ENCODE measurements at places on chromosomes 1 and 21.

DNA sequence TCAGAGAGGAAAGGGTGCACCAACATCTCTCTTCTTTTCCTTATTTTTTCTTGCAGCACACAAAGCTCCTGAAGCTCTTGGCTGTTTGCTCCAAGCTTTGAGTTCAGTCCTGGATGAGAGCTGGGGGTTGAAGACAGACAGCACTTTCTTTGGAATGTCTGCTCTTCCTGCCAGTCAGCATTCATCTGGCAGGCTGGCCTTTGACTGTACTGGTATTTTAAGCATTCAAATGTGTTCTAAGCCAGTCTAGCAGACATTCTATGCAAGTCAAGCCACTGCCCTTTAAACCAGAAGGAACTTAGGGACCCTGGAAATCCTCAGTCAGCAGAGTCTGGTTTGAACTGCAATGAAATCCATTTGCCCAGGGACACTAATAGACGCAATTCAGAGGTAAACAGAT lies 45.0 kb downstream of the XCL1 start:
- no peak for DNase-seq

GRCh38 chr21:36135391-36136102 lies 668 bp downstream of the CBR3 start:
- DNase-seq = peak; percentile 66

DNA sequence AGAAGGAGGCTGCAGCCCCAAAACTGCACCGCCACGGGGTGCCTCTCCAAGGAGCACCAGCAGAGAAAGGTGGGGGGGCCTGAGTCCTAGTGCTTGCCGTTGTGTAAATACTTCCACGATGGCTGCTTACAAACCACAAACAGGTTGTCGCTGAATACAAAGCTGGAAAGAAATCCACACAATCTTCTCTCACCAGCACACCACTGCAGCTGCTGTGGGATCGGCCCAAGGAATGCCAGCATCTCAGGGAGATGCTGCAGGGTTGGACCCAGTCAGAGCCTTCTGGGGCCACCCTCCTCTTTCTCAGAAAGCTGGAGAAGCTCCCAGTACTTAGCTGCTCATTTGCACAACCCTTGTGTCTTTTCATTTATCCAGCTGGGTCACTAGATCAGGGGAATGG lies 3.0 kb upstream of the S100A14 start:
- DNase-seq = no peak

- no peak for DNase-seq
Observed at GRCh38 chr1:37449936-37450335, 24.4 kb upstream of the ZC3H12A start.

GRCh38 chr1:61124696-61125095 lies 42.3 kb downstream of the NFIA start:
- no peak for DNase-seq

GRCh38 chr1:167196166-167196565 lies 24.5 kb upstream of the POU2F1 start:
- no peak for DNase-seq

DNA sequence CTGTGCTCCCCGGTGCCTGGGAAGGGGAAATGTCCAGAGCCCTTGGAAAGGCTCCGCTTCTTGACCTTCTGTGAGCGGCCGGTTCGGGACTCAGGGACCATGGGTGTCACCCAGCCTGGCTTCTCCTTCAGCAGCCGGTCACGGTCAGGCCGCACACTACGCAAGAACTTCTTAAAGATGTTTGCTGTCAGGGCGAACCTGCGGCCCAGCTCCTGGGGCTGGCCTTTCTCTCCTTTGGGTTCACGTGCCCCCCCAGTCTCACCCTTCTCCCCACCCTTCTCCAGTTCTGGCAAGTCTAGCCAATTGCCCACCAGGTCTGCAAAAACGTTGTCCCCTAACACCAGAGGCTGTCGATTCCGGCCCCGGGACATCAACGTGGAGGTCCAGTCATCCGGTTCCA lies 12.1 kb downstream of the INKA2 start:
- DNase-seq = no peak

- DNase-seq = no peak
Observed at GRCh38 chr1:85085417-85085816, 37.1 kb upstream of the MCOLN3 start.

DNA sequence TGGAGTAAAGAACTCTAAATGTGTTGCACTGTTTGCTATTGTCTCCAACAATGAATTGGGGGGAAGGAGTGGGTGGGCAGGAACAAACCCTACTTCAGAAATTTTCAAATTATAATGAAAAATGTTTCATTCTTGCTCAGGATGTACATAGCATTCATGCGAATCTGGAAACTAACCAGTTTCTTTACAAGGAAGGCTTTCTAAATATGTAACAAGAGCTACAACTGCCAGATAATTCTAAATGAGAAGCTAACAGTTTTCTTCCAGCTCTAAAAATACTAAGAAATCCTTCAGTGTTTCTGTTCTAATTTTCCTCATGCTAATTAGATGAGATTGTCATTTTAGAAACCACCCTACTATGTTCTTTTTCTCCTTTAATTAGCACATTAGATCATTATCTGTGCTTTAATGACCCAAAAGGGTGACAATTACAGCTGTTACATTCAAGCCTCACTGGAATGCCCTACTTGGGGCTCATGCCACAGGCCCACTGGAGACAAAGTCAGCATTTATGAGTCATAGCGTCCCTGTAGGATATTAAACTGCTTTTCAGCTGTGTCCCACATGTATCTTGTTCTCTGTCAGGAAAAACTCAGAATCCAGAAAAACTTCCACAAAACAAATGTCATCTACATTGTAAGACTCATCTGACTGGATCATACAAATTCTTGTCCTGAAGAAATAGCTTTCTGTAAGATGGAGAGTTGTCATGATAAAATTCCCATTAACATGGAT lies 804.6 kb upstream of the CXADR start:
- DNase-seq = no peak

DNA sequence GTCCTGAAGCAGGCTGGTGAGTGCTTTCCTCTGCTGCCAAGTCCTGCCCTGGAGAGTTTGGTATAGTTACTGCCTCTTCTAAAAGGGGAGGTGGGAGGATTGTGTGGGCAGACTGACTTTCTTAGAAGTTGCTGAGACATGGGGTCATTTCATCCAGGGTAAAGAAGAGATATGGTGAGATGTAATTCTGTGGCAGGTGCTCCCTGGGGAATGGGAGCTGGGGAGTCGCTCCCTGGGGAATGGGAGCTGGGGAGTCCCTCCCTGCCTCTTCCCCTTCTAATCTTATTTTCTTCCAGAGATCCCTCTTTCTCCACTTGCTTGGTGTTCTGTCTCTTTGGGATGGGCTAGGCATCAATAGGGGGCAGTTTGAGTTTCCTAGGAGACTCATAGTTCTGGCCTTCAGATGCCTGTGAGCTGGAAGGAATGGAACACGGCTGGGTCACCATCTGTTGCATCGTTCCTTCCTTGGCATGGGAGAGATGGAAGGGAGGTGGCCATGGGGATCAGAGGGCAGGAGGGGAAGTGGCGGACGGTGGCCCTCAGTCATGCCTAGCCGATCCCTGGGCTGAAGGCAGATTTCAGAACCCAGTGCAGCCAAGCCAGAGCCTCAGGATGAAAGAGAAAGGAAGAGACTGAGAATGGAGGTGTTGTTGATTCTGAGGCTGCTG lies 59.0 kb downstream of the NFASC start:
- DNase-seq = no peak

GRCh38 chr21:30468900-30469714 lies 11.1 kb downstream of the KRTAP19-1 start:
- DNase-seq = no peak

GRCh38 chr1:7753641-7754040 lies 17.5 kb upstream of the VAMP3 start:
- no peak for DNase-seq

- DNase-seq = no peak
Observed at GRCh38 chr21:16473988-16474387, 744.2 kb downstream of the USP25 start.

DNA sequence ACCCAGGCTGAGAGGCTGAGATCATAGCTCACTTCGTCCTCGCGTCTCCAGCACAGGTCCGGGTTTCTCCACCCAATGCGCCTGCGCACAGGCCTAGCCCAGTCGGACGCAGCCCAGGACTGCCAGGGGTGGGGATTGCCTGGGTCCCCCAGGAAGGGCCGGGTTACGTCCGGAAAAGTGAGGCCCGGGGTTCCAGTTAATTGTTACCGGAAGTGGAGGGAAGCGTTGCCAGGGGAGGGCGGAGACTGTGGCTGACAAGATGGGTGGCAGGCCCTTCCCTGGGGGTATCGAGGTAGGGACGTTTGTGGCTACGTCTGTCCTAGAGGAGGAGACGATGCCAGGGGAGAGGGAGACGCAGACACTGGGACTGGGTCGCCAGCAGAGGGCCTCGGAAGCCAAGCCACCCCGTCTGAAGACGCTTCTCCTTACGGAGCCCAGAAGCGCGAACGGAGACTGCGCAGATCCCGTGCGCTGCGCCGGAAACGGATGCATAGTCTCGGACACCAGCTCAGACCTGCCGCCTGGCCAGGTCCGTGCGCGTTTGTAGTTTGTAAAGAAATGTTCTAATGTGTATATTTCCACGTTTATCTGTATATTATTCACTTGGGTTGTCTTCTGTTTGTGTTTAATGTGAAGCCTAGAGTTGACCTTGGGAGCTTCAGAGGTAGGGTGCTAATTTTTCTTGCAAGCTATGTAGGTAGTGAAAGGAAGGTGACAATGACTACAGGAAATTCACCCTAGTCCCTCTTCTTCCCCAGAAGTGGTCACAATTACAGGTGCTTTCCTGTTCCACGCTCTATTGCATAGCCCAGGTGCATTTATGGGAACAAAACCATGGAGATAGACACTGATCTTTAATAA lies 7.3 kb downstream of the RSRP1 start:
- DNase-seq = peak; percentile 69

- no peak for DNase-seq
Observed at GRCh38 chr1:29349871-29350491, 113.7 kb downstream of the PTPRU start.

- no peak for DNase-seq
Observed at GRCh38 chr1:78553859-78554258, 63.1 kb downstream of the PTGFR start.

DNA sequence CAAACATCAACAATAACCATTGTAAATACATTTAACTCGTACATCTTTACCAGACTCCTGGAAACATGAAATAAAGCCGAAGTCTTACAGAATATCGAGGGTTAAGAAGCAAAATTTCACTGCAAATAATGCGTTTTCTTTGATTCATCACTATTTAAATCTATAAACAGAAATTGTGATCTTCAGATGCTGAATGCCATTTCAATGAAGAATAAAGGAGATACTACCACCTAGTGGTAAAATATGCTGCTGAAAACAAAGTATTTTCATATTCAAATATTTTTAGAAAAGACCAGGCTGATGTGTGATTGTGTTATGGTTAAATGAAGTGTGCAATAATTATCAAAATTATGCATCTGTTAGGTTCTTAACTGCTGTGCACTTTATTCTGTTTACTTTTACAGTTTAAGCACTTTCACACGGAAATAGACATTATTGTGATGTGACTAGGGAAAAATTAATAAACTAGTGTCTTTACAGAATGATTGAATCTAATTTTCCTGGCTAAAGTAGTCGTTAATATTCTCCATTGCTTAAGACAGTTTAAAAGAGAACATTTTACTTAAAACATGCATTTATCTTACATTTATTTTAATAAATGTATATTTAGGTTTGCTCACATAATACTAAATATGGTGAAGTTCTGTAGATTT lies 1093.1 kb downstream of the MRPL39 start:
- DNase-seq = no peak

GRCh38 chr1:60983701-60984061 lies 98.7 kb upstream of the NFIA start:
- DNase-seq = no peak

DNA sequence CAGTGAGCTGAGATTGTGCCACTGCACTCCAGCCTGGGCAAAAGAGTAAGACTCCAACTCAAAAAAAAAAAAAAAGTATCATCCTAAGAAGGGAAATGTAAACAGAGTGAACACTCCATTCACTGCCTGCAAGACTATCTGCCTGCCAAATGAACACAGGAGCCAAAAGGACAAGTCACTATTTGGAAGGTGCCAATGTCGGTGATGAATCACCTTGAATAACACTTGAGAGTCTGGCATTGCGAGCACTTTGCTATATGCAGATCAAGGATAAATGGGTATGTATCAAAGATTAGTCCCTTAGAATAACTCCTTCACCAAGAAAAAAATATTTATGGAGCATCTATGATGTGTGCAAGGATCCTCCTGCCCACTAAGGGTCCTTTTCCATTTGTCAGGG lies 6.6 kb downstream of the UBR4 start:
- DNase-seq = no peak

DNA sequence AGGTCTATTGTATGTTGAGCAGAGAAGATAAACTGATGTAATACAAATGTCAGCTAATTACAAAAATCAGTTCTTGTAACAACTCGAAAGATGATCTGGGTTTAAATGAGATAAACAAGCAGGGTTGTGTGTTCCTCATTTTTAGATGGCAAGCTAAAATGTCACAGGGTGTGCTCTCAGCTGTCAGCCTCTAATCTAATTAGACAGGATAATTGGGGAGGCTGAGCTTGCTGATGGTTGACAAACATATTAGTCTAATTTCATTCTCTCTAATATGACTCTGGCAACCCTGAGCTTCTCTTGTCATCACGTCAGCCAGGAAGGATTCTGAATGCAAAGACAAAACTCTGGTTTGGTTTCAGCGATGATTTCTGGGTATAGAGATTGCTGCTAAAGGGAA lies 335.3 kb upstream of the KAZN start:
- DNase-seq = no peak

DNA sequence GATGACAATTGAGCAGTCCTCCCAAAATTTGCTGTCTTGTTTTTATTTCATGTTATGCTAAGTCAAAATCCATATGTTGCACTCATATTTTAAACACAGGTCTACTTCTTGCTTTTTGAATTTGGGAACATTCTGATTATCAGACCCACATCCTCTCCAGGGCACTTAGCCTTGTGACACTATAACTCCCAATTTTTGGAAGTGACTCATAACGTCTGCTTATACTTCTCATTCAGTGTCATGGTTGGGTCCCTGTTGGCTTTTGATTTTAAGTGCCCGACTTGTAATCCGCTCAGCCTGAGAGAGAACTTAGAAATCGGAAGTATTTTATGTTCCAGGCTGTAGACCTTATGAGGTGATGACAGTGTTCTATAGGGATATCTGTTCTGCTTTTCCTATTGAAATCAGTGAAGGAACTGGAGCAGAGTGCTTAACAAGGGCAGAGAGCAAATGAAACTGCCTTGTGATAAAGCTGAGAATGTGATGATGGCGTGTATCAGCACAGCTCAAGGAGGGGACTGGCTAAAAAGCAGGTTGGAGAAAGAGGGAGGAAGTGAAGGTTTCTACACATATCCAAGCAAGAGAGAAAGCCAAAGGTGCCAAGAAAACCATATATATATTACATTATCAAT lies 136.0 kb downstream of the HLX start:
- no peak for DNase-seq

GRCh38 chr21:43602266-43603232 lies 56.7 kb downstream of the HSF2BP start:
- DNase-seq = no peak

DNA sequence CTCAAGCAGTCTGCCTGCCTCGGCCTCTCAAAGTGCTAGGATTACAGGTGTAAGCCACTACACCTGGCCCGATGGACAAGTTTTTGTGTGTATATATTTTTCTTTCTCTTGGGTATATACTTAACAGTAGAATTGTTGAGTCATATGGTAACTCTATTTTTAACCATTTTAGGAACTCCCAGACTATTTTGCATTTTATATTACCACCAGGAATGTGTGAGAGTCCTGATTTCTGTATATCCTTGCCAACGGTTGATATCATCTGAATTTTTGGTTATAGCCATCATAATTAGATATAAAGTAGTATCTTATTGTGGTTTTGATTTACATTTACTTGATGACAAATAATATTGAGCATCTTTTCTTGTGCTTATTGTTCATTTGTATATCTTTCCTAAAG lies 20.7 kb downstream of the FNBP1L start:
- no peak for DNase-seq

GRCh38 chr21:36194024-36194423 lies 37.4 kb downstream of the DOP1B start:
- no peak for DNase-seq
